ENCODE measurements at places on chromosomes 1 and 21.

DNA sequence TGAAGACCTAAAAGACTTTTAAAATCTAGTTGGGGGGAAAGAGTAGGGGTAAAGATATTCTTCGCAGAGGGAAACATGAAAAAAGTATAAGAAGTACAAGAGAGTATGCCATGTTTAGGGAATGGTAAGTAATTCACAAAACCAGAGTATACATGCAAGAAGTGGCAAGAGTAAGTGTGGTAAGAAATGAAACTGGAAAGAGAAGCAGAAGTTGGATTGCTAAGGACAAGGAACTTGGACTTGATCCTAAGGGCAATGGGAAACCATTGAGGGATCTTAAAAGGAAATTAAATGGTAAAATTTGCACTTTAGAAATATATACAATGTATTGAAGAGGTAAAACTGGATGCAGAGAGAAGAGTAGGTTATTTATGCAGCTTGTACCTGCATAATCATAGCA lies 9.2 kb upstream of the ZNF644 start:
- DNase-seq, result no peak

DNA sequence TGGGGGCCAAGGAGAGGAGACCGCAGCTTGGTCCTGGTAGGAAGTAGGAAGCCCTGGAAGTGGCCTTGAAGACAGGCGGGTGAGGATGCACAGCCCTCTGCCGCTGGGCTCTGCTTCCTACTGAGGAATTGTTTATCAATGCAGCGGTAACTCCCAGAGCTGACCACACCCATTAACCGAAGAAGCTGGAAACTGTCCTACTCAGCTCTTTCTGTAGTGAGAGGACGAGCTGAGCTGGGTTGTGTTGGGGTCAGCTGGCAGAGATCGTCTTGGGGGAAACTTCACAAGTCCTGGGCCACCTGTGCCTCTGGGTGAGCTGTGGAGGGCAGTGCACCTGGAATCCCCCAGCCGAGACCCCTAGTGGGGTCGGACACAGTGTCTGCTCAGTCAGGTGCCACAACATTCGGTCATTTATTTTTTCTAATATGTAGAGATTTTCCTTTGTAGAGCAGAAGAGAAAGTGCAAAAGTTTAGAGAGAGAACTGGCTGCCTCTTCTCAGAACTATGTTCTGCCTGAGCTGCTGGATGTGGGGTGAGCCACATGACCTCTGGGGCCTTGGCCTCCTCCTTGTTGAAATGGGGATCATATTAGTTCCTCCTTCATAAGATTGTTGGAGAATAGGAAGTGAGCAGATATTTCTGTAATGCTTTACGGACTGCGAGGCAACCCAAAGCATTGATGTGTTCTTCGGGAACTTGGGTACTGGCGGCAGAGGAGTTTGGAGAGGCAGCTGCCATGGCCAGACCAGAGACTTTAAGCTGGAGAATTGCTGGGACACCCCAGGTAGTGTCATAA lies 3.6 kb downstream of the NECAP2 start:
- DNase-seq, result no peak

DNA sequence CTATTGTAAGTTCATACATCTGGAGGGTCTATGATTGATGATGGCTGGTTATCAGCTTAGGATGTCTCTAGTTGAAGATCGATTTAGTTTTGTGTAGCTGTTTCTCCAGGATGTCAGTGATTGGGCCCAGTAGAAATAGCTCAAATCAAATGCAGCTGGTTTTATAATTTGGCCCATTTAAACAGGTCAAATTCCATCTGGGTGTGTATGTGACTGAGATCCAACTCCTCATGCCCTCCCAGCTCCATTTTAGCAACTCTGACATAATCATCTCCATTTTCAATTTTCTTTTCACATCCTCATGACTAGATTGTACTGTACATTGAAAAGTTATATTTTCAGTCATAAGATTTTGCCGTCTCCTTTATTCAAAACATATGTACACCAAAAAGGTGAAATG lies 99.2 kb downstream of the TPR start:
- DNase-seq, result no peak

DNA sequence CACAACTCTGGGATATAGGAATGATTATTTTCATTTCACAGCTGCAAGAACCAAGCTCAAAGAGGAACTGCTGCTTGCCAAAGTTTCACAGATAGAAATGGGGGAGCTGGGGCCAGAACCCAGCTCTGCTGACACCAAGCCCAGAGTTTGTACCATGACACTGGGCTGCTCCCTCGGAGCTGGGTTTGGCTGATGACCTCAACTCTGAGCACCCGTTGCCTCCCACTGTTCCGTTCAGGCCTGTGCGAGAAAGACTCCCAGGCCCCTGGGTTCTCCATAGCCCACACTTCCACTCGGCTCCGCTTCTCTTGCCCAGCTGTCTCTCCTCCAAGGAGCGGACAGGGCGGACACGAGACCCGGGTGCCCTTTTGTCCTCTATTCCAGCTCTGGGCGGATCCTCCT lies 55.2 kb downstream of the NGF start:
- DNase-seq, result no peak

- no peak for DNase-seq
Observed at GRCh38 chr1:78274814-78275213, 216.0 kb upstream of the PTGFR start.

GRCh38 chr1:244273262-244273844 lies 178.4 kb downstream of the ADSS2 start:
- no peak for DNase-seq

DNA sequence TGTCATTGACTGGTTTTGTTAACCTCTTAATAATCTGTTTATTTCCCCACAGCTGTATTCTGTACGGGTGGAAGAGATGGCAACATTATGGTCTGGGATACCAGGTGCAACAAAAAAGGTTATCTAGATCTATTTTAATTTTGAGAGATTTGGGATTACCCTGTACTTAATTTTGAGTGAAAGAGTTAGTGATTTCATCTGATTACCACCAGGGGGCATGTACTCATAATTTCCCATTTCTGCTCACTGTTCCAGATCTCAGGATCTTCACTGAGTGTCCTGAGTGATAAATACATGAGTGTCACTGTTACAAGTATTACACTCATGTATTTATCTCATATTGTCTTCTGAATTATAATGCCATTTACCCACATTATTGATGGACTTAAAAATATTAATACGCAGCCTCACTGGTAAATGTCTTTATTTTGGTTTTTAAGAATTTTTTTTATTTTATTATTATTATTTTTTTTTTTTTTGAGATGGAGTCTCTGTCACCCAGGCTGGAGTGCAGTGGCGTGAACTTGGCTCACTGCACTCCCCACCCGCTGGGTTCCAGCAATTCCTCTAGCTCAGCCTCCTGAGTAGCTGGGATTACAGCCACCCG lies 27.4 kb downstream of the DTL start:
- no peak for DNase-seq

DNA sequence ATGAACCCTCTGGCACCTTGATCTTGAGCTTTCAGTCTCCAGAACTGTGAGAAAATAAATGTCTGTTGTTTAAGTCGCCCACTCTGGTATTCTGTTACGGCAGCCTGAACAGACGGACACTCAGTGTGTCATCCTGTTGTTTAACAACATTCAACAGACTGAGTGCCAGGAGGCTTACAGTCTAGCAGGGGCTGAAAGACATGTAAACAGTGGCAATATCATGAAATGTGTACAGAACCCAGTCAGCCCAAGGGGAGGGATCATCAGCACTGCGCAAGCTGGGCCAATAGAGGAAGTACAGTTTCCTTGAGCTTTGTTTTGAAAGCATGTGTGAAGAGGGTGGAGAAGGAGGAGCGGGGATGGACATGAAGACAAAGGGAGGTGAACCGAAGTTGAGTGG lies 13.6 kb downstream of the DIP2A start:
- no peak for DNase-seq

DNA sequence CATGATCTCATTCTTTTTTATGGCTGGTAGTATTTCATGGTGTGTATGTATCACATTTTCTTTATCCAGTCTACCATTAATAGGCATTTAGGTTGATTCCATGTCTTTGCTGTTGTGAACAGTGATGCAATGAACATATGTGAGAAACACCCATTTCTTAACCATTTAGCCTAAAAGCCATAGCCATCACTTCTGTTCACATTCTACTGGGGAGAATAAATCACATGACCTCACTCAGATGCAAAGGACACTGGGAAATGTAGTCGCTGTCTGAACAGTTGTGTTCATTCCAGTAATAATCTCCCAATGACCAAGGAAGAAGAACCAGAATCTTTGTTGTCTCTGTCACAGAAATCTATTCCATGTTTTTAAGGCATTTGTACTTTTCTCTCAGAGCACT lies 15.1 kb upstream of the PLA2G2E start:
- no peak for DNase-seq

DNA sequence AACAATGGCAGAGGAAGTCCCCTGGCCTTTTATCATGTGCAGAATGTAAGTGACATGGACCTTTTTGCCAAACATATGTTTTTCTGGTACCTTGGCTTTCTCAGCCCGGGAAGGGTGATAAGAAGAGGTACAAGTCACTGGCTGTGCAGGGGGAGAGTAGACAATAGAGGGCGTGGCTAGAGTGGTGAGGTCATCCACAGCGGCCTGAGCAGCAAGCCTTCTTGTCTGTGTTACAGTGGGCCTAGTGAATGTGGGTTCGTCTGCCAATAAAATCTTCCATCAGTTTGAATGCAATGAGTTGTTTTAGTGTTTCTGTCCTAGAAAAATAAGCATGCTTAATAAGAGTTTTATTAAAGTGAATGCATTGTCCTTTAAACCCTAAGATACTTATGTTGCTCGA lies 59.0 kb upstream of the PGD start:
- DNase-seq, result no peak
